ENCODE measurements at places on chromosomes 16 and 17.

DNA sequence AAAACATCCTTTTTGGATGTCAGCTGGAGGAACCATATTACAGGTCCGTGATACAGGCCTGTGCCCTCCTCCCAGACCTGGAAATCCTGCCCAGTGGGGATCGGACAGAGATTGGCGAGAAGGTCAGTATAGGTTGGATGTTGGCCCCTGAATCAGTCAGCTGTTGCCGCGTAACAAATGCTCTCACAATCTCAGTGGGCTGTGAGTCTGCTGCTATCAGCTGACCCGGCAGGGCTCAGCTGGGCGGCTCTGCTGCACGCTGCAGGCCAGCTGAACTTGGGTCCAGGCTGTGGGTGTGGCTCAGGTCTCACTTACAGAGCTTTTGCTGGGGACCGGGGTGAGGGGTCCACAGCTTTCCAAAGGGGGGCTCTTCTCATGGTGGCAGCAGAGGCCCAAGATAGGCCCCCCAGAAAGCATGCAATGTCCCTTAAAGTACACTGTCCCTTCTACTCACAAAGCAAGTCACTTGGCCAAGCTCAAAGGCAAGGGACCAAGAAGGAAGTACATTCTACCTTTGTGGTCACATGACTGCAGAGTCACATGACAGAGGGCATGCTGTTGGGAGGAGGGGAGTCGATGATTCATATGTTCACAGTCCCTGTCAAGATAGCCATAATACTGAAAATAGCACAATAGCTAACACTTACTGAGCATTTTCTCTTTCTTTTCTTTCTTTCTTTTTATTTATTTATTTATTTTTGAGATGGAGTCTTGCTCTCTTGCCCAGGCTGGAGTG, 134.2 kb downstream of the ABCC1 start:
- no peak for DNase-seq

DNA sequence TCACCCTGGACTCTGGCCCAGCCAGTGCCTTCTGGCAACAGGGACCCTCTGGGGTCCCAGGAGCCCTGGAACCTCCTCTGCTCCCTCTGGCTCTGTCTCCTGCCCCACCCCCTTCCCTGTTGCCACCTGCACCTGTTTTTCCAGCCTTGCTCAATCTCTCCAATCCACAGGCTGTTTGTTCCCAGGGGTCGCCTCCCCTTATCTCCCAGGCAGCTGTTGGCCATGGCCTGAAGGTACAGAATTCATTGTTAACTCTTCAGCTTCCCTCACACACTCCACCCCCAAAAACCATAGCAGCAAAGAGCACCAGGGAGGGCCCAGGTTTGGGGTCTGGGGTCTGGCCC, 39.3 kb upstream of the TOB1 start:
- DNase-seq = no peak

DNA sequence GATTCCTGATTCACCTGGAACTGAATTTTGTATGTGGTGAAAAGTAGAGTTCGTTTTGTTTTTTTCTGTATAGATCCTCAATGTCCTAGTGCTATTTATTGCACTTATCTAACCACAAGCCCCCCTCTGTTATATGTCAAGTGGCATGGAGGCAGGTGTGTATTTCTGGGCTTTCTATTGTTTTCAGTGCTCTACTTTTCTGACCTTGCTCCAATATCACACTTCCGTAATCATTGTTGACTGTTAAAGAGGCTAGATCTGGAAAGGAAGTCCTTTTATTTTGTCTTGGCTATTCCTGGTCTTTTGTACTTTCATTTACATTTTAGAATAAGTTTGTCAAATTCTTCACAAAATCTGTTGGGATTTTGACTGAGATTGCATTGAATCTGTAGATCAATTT, 26.8 kb upstream of the FBXO47 start:
- no peak for DNase-seq

GRCh38 chr17:30920683-30921543, 832 bp upstream of the ADAP2 start:
- no peak for DNase-seq

- no peak for DNase-seq
These were observed 221.1 kb upstream of the XYLT1 start for GRCh38 chr16:17691899-17692176.

- DNase-seq = peak; percentile 81
These were observed at the start of gene RSAD1 for GRCh38 chr17:50478391-50479381. RSAD1 (plus strand) TSS chr17:50478860; CDS start chr17:50478885, 25 bp downstream.

GRCh38 chr16:70565053-70565452, 41.4 kb downstream of the SF3B3 start:
- no peak for DNase-seq

GRCh38 chr17:59124665-59125064, 18.0 kb upstream of the TRIM37 start:
- no peak for DNase-seq

DNA sequence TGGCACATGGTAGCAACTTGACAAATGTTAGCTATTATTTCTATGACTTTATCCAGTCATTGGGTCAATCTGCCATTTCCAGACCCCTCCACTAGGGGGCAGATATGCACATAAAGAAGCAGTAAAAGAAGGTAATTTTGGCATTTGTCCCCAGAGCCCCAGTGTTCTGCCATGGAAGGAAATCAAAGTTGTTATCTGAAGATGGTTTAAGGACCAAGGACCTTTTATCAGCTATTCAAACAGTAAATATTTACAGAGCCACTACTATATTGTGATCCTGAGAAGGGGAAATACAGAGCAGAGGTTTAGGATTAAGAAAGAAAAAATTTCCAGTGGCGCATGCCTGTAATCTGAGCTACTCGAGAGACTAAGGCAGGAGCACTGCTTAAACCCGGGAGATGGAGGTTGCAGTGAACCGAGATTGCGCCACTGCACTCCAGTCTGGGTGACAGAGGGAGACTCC, 20.0 kb downstream of the TRAF4 start:
- DNase-seq = peak; percentile 61

GRCh38 chr17:50863221-50863843, 2.8 kb downstream of the TOB1 start:
- peak; percentile 50 for DNase-seq

GRCh38 chr17:47862621-47863440, 11.9 kb upstream of the SP6 start:
- DNase-seq = no peak

DNA sequence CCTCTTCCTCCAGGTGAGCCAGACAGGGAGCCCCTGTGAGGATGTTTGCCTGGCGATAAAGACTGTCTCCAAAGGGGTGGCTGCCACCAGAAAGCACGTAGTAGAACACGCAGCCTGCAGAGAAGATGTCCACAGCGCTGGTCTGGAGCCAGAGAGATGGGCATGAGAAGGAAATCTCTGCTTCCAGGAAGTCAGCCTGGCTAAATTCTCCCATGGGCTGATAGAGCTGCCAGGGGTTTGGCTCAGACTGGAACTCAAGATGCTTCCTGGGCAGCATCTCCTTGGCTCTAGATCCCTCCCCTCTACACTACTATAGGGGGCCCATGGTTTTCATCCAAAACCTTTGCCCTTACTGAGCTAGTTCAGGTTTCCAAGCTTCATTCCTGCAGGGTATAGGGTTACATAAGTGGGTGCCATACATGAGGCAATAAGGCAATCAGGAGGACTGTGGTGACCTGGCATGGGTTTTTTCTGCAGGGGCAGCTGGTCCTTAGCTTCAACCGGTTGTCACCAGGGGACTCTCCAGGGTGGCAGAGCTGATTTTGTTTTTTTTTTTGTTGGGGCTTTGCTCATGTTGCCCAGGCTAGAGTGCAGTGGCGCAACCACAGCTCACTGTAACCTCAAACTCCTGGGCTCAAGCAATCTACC, 13.6 kb downstream of the PLK1 start:
- DNase-seq = no peak

GRCh38 chr16:67115639-67116038, 5.9 kb downstream of the PHAF1 start:
- peak; percentile 66 for DNase-seq

- no peak for DNase-seq
These were observed 9.0 kb upstream of the C16orf87 start for GRCh38 chr16:46839986-46840443.

DNA sequence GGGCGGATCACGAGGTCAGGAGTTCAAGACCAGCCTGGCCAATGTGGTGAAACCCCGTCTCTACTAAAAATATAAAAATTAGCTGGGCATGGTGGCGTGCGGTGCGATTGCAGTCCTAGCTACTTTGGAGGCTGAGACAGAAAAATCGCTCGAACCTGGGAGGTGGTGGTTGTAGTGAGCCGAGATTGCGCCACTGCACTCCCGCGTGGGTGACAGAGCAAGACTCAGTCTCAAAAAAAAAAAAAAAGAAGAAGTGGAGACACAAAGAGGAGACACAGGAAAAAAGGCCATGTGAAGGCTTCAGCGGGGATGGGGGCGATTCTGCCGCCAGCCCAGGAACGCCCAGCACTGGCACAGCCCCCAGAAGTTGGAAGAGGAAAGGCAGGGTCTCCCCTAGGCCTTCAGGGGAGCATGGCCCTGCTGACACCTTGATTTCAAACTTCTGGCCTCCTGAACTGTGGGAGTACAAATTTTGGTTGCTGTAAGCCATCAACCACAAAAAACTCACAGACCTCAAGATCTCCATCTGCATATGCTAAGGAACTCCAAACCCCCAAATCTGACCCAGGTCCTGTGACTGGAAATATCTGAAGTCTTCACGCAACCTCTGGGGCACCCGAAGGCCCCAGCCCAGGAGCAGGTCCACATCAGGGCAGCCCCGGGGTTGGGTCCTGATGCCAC, 7.0 kb downstream of the SGSH start:
- DNase-seq = no peak

GRCh38 chr16:48481772-48482171, 96.6 kb upstream of the SIAH1 start:
- no peak for DNase-seq

GRCh38 chr16:23991066-23991465, 155.3 kb downstream of the PRKCB start:
- no peak for DNase-seq

DNA sequence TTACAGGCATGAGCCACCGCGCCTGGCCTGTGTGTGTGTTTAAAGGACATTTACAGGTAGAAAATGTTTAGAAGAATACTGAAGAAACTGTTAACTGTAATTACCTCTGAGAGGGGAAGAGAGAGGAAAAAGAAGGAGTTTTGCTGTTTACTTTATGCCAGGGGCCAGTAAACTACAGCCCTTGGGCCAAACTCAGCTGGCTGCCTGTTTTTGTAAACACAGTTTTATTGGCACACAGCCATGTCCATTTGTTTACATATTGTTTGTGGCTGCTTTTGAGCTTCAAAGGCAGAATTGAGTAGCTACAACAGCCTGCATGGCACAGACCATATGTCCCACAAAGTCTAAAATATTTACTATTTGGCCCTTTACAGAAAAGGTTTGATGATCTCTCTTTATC, 76.4 kb downstream of the GPR139 start:
- DNase-seq = no peak

GRCh38 chr16:268141-269053, 7.3 kb downstream of the RGS11 start:
- no peak for DNase-seq
